ENCODE measurements at places on chromosomes 2 and 18.

DNA sequence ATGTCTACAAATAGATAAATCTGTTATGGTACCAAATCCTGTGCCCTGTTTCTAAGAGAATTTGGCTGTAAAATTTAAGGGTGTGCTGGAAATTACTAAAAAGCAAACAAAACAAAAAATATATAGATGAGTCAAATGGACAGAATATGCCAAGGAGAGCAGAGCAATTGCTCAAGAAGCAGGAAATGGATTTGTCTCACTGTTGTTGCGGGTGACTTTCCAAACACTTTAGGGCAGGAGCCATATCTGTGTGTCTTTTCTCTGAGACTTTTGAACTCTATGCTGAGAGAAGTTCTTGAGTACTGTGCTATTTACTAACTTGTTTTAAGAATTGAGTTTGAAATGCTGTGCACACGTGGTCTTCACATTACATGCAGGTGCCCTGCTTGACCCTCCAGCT is 221.7 kb downstream of the PHLPP1 start:
- no peak for DNase-seq
- no peak overlapping the region for H3K27ac ChIP-seq
- no peaks in the 10 kb centered on the region for H3K4me1 ChIP-seq
- H3K36me3 ChIP-seq, result no peaks in the 10 kb centered on the region

- H3K4me3 ChIP-seq, result no peak overlapping the region
- H3K36me3 ChIP-seq, result no peaks in the 10 kb centered on the region
Observed at GRCh38 chr2:55311444-55311870, 42.4 kb upstream of the MTIF2 start.

DNA sequence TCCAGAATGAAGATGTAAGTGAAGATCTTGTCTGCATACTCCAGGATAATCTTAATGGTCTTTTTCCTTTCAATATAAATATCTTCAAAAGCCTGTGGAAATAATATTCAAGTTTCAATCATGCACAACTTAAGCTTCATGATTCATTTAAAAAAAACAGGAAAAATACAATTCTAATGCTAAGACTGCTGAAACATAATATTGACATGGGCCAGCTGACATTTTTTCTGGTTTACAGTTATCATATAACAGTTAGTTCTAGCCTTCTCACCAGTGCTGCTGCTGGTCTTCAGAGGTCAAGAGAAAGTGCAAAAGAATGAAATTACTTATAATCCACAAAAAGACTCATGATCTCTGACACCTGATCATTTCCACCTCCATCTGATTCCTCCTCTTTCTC is 110.4 kb upstream of the SCN1A start:
- H3K27ac ChIP-seq, result no peak overlapping the region
- no peaks in the 10 kb centered on the region for H3K4me1 ChIP-seq
- H3K27me3 ChIP-seq, result no peaks in the 10 kb centered on the region
- DNase-seq, result no peak
- no peaks in the 10 kb centered on the region for H3K36me3 ChIP-seq

DNA sequence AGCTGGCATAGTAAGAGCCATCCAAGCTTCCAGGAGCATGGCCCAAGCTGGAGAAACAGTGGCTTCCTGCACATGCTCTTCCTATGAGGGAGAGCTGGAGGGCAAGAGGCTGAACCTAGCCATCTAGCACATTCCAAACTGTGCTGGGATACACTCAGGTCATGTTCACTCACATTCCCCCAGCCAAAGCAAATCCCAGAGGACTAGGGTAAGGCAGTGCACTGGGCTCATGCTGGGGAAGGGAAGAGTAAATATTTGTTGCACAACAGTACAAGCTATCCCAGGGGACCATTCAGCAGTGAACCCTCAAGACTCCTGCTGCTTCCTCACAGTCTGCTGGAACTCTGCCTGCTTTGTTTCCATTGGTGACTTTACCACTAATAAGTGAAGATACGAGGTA is 20.7 kb upstream of the GYPC start:
- H3K27me3 ChIP-seq, result peaks cover 5% of the 10 kb centered on the region
- H3K27ac ChIP-seq, result no peak overlapping the region
- no peak overlapping the region for H3K4me3 ChIP-seq
- no peaks in the 10 kb centered on the region for H3K4me1 ChIP-seq
- no peaks in the 10 kb centered on the region for H3K36me3 ChIP-seq
- DNase-seq, result no peak

DNA sequence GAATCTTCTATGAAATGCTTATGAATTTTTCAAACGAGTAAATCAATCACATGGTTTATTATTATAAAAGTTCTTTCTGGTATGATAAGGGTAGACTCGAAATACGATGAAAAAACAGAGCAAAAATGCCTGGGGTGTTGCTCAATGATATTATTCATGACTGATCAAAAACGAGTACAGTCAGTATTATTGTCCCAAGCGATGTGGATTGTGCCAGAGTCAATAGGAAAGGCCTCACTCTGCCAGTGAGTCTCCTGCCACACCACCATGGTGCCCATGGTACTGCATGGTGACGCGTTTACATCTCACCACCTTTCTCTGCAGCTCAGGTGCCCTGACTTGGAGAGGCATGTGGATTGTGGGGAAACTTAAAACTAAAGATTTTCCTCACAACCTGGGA is 58.5 kb downstream of the KCTD1 start:
- no peaks in the 10 kb centered on the region for H3K36me3 ChIP-seq
- no peak for DNase-seq
- no peaks in the 10 kb centered on the region for H3K4me1 ChIP-seq
- H3K4me3 ChIP-seq, result no peak overlapping the region
- no peaks in the 10 kb centered on the region for H3K27me3 ChIP-seq

GRCh38 chr18:48945953-48946217 is 4.9 kb downstream of the SMAD7 start:
- no peak for DNase-seq
- H3K4me1 ChIP-seq, result peaks cover 88% of the 10 kb centered on the region
- peak overlapping the region; percentile 1 for H3K4me3 ChIP-seq
- no peaks in the 10 kb centered on the region for H3K27me3 ChIP-seq
- H3K36me3 ChIP-seq, result peaks cover 9% of the 10 kb centered on the region

- H3K36me3 ChIP-seq, result no peaks in the 10 kb centered on the region
- no peaks in the 10 kb centered on the region for H3K4me1 ChIP-seq
- no peaks in the 10 kb centered on the region for H3K27me3 ChIP-seq
Observed at GRCh38 chr18:6423289-6423688, 8.6 kb upstream of the L3MBTL4 start.

GRCh38 chr18:8970843-8971242 is 131.7 kb upstream of the NDUFV2 start:
- H3K4me3 ChIP-seq, result no peak overlapping the region
- H3K27ac ChIP-seq, result no peak overlapping the region
- no peaks in the 10 kb centered on the region for H3K4me1 ChIP-seq
- no peak for DNase-seq

DNA sequence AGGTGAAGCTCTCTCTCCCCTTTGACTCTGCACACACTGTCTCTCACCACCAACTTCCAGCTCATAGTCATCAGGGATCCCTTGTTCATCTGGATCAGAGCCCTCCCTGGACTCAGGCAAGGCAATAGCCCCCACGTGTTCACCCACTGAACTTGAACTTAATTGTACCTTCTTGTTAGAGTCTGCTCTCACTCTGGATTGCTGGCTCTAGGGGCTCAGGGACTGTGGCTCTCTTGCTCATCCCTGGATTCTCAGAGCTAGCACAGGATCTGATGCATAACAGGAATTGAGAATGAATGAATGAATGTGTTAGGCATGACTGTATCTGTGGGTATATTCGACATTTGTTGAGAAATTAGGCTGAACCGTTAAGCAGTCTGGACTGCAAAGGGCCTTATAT is 16.7 kb upstream of the ASAP2 start:
- no peaks in the 10 kb centered on the region for H3K4me1 ChIP-seq
- no peak overlapping the region for H3K27ac ChIP-seq

GRCh38 chr2:168978461-168978861 is 52.7 kb downstream of the ABCB11 start:
- no peak overlapping the region for H3K4me3 ChIP-seq
- H3K4me1 ChIP-seq, result no peaks in the 10 kb centered on the region
- H3K27me3 ChIP-seq, result no peaks in the 10 kb centered on the region
- no peak for DNase-seq
- H3K36me3 ChIP-seq, result no peaks in the 10 kb centered on the region

DNA sequence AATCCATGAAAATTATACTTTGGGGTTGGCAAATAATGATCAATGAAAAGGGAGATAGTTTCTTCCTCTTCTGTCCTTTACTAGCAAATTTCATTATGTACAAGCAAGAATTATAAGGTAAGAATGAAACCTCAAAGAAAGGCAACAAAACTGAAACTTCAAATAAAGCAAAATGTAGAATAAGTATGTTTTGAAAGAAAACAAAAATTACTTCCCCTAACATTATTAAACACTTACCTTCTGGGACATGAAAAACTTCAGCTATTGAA is 29.4 kb downstream of the THADA start:
- no peaks in the 10 kb centered on the region for H3K27me3 ChIP-seq
- peaks cover 13% of the 10 kb centered on the region for H3K36me3 ChIP-seq
- DNase-seq, result no peak
- H3K4me1 ChIP-seq, result peaks cover 38% of the 10 kb centered on the region
- H3K27ac ChIP-seq, result peak overlapping the region; percentile 52

GRCh38 chr2:220499225-220499624 is 871.8 kb downstream of the SLC4A3 start:
- no peaks in the 10 kb centered on the region for H3K27me3 ChIP-seq
- no peak overlapping the region for H3K27ac ChIP-seq
- no peaks in the 10 kb centered on the region for H3K4me1 ChIP-seq
- H3K4me3 ChIP-seq, result no peak overlapping the region

DNA sequence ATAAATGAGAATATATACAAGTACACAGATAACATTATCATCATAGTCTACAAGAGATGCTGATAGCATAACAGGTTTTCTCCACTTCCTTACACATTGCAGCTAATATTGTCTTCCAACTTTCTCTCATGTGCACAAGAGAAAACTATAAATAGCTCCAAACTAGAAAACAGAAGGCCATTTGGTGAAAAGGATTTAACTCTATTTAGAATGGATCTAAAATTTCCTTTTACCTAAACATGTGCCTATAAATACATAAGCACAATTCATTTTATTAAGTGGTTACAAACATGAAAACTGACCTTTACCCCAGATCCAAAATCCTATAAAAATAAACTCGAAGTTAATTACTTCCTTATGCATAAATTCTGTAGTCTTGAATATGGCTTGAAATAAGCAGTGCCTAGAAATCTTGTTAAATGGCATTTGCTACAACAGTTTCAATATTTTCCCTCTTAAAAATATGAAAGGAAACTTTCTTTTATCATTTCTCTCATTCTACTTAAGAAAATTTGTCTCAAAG is 41.6 kb downstream of the SLC25A12 start:
- no peaks in the 10 kb centered on the region for H3K4me1 ChIP-seq
- peaks cover 19% of the 10 kb centered on the region for H3K36me3 ChIP-seq
- no peak overlapping the region for H3K27ac ChIP-seq
- H3K27me3 ChIP-seq, result no peaks in the 10 kb centered on the region
- DNase-seq, result no peak

GRCh38 chr2:230327418-230328154 is 593 bp downstream of the SP140L start:
- peak overlapping the region; percentile 90 for H3K27ac ChIP-seq
- peak overlapping the region; percentile 98 for H3K4me3 ChIP-seq
- H3K27me3 ChIP-seq, result no peaks in the 10 kb centered on the region
- no peak for DNase-seq
- H3K36me3 ChIP-seq, result peaks cover 12% of the 10 kb centered on the region

All from CD4-positive, CD25-positive, alpha-beta regulatory T cell (primary cell).